ENCODE measurements at places on chromosomes 1 and 21.

DNA sequence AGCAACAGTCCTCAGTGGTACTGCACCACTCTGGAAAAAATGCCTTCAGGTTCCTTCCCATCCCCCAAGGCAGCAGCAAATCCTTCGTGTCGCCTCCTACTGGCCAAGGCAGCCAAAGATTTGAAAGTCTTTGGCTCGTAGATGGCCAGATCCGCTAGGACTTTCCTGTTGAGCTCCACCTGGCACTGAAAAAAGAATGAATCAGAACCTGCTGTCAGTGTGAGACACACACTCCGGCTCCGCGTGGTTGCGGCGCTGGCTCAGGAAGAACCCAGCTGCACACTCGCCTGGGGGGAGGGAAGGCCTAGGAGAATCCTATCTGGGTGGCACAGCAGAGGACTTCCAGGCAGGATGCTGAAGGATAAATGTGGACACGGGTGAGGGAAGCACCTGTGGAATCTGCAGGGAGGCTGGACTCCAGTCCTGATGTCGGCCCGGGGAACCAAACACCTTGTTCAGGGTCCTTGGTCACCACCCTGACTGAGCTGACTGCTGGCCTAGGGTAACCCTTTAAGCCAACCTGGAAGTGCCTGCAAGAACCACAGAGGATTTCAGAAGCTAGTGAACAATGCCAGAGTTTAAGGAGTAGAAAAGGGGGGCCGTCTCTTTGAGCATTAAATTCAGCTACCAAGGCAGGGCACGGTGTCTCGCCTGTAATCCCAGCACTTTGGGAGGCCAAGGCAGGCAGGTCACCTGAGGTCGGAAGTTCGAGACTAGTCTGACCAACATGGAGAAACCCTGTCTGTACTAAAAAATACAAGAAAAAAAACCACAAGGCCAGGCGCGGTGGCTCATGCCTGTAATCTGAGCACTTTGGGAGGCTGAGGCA is 3.2 kb upstream of the CCNL2 start:
- DNase-seq, result peak; percentile 59

DNA sequence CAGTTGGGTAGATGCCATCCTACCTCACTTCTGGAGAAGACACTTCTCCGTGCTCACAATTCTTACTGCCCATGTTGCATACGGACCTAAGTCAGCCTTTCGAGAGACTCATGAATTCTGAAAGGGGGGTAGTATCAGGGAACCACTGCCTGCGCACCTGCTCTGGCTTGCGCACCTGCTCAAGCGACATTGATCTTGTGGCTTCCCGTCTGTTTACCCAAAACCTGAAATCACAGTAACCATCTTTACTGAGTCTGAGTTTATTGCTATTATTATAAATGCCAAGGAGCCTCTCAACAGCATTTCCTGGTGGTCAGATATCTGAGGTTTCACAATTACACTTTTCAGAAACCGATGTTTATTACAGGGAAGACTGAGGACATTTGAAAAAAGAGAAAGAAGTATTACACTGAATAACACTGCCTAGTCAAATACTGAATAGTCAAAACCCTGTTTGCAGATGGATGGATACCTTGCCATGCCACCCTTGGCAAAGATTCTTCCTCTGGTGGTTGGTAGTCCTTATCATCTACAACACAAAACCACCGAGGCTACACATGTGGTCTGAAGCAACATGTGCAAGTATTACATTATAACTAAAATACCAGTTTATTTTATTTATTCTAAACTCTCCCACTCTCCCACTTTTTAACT is 208.7 kb downstream of the SIPA1L2 start:
- no peak for DNase-seq

- peak; percentile 27 for DNase-seq
Observed at GRCh38 chr1:40847023-40847745, 15.0 kb downstream of the CITED4 start.

DNA sequence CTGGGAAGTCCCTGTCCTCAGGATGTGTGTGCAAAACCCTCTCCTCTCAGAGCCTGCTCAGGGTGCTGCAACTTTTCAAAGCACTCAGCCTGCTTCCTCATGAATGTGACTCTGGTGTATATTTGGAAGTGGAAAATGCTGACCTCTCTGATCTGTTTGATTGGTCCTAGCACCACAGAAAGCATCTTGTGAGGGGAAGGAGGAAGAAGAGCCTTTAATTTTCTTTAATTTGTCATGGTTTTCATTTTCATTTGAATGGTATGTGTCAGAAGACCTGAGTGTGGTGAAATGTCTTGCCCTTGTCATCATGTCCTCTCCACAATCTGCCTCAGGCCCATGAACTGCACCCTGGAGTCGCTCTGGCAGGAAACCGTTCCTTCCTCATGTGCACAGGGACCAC is 383.5 kb downstream of the NTNG1 start:
- DNase-seq, result no peak
